Naive thymus-derived CD8-positive, alpha-beta T cell (primary cell): ENCODE measurements at places on chromosomes 3 and 15.

- DNase-seq, result no peak
These were observed 1.2 kb upstream of the TM4SF1 start for GRCh38 chr3:149378478-149379309.

GRCh38 chr15:57285386-57285785, 90.9 kb upstream of the CGNL1 start:
- no peak for DNase-seq

- DNase-seq, result no peak
These were observed 46.7 kb upstream of the PLAAT1 start for GRCh38 chr3:193194371-193194770.

GRCh38 chr15:42595626-42596240, 20.3 kb downstream of the STARD9 start:
- no peak for DNase-seq

DNA sequence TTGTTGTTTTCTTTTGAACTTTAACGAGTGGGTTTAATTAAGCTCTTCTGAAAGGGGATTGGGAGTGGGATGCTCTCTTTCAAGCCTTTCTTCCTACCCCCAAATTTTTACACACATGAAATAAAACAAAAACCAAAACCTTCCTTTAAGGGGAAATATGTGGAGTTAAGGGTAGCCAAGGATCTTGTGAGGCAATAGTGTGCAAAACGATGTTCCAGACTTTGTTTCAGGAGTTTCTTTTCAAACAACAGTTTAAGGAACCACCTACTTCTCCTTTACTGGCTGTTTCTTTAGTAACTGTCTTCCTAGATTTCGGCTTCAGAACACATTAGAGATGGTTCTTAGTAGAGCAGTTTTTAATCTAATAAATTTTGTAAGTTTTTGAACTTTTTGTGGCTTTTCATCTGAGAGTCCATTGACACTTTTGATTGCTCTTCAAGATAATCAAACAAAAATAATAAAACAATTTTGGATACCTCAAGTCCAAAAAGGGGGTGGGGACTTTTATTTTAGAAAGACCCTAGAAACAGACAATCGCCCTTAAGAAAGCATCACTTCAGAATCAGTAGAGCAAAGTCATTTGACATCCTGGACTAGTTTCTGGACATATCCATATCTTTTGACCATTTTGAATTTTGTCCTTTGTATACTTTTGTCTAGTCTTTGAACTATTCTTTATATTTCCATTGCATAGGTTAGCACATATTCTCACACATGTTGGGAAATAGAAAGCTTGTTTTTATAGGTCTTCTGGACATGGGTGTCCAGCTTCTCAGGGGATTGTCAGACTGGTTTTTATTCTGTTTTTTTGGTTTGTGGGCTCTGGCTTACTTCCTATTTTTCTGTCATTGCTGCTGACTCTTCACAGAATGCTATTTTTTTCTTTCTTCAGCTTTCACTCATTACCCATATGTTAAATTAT, 6.0 kb downstream of the DIPK2A start:
- no peak for DNase-seq

GRCh38 chr15:93245661-93246042, 156.6 kb upstream of the RGMA start:
- no peak for DNase-seq

DNA sequence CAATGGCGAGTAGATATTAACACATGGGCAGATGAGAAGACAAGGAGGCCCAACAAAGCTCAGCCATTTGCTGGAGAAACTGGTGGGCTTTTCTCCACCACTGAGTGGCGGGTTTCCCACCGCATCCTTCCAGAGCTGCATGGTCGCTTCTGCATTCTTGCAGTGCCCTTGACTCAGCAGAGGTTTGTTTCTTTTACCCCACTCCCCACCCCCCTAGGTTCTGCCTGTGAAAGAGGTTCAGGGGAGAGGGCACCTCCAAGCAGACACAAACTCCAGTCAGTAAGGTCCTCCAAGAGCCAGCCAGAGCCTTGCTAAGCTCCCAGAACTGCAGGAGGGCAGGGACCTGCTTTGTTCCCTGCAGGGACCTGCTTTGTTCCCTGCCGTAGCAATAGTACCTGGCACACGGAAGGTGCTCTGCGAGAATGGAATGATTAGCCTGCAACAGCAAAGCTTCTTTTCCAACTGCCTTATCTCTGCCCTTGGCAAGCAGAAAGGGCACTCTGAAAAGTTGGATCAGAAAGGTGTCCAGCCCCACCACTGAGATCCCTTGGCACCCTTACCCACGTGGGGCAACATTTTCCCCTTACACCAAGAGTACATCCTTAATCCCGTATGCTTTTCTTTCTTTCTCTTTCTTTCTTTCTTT, 1.4 kb downstream of the PAQR5 start:
- no peak for DNase-seq

GRCh38 chr3:74640211-74640610, 25.8 kb upstream of the CNTN3 start:
- no peak for DNase-seq

DNA sequence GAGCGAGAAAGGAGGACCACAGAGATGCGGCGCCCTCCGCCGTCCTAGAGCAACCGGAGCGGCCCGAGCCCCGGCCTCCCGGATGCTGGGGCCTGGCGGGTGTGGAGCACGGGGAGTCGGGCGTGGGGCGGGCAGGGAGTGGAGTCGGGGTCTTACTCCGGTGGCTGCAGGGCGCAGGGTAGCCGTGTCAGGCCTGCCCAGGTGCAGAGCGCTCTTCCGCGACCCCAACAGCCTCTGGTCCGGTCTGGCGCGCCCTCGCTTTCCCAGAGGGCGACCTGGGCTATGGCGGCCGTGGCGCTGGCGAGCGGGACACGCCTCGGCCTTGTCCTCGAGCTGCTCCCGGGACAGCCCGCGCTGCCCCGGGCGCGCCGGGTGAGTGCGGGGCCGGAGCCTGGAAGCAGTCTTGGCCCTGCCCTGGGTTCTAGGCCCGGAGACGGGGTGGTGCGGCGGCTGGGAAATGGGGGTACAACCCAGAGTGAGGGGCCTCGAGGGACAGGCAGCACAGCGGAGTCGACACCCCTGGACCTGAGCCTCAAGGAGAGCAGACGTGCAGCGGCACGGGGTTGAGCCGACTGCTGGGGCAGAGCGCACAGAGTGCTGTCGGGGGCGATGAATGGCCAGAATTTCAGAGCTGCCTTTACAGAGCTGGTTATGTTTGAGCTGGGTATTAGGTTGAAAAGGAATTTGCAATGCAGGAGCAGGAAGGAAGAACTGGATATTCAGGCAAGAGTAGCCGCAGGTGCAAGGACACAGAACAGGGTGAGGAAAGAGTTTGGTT, at the start of gene ZNF662:
Gene ZNF662, plus strand, starts transcription at position 73 of the 778 bp plus-strand sequence. CDS start 1,973 bp downstream, outside the sequence.
- DNase-seq, result peak; percentile 19

DNA sequence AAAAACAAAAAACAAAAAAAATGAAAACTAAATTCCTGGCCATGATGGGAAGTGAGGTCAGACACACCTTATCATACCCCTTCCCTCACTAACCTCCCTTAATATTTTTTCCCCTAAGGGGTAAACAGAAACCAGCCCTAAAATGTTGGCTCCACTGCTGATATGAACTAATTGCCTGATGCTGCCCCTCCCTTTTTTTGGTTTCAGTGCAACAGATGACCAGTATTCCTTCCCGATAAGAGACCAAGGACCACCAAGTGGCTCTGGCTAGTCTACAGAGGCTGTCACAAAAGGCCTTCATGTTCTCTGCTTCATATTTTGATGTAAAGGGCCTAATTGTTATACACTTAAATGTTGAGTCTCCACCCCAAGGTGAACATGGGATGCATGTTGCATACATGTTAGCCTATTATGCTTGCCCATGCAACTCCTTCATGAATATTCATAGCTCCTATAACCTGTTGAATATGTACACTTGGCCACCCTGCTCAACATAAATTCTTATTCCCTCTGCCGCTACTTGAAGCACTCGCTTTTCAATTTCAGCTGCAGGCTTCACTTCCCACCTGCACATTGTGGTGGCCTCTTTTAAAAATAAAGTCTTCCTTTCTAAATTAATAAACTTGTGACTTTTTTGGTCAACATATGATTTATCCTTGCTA, 12.3 kb upstream of the STAC start:
- DNase-seq, result no peak

GRCh38 chr15:38860253-38860652, 295.6 kb upstream of the RASGRP1 start:
- DNase-seq, result no peak

DNA sequence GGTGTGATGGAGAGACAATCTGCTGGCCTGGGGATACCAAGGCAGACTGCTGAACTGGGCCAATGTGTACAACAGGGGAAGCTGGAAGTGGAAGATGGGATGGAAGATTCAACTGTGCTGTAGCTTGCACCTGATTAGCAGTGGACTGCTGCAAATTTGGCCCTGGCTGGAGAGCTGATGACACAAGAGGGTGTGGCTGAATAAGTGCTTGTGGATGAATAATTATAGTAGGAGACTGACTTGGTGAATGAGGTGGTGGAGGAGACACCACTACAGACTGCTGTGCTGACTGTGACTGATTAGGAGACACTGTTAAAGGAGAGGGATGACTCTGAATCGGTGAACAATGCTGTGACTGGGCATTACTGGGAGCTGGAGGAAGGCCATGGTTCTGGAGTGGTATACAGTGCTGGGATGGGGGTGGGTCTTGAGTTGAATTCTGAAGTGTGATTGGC, 52.5 kb downstream of the PHC3 start:
- DNase-seq, result no peak

GRCh38 chr15:47932951-47933641, 187.7 kb upstream of the SLC24A5 start:
- no peak for DNase-seq

- no peak for DNase-seq
These were observed 635.9 kb downstream of the CADM2 start for GRCh38 chr3:85594676-85595075.

DNA sequence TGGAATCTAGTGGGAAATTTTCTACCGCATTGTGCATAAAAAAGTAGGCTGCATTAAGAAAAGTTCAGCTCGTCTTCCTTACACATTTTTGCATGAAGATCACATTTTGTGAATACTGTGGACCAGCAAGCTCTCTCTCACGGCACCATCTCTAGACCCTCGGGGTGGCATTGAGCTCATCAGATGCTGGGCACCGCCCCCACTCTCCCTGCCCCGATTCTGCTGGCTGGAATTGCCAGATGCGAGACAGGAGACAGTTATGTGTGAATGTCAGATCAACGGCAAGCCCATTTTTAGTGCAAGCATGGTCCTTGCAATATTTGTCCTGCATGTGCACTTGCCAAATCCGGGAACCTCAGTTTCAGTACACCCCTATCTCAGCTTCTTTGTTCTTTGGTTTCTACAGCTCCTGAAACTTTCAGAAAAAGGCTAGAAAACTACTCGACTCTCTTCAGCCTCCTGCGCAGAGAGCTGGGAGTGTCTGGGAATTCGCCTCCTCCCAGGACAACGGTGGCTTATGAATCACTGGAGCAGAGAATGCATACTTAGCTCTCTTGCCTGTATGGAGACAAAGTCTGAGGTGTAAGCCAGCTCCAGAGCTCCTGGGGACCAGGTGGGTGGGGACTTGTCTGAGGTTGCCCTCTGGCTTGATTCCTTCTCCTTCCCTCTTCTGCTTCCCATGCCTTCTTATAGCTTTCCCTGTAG, 285.2 kb upstream of the ATP10A start:
- DNase-seq, result no peak

GRCh38 chr3:154862265-154862664, 217.9 kb upstream of the MME start:
- DNase-seq, result no peak

- DNase-seq, result no peak
These were observed 32.4 kb downstream of the LSM3 start for GRCh38 chr3:14210843-14211594.

GRCh38 chr3:184472723-184473428, 88.7 kb upstream of the EPHB3 start:
- no peak for DNase-seq

- no peak for DNase-seq
These were observed 12.9 kb upstream of the MGA start for GRCh38 chr15:41647262-41647661.

DNA sequence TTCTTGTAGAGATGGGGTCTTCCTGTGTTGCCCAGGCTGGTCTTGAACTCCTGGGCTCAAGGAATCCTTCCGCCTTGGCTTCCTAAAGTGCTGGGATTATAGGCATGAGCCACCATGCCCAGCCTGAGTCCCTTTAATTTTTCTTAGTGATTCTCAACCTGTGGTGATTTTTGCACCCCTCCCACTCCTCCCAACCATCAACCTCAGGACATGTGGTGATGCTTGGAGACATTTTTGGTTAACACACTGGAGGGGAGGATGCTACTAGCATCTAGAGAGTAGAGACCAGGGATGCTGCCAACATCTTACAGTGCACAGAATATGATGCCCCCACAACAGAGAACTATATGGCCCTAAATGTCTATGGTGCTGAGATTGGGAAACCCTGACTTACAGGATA, 83.0 kb upstream of the LMOD3 start:
- no peak for DNase-seq

GRCh38 chr3:119331661-119332060, 37.5 kb downstream of the ARHGAP31 start:
- no peak for DNase-seq

DNA sequence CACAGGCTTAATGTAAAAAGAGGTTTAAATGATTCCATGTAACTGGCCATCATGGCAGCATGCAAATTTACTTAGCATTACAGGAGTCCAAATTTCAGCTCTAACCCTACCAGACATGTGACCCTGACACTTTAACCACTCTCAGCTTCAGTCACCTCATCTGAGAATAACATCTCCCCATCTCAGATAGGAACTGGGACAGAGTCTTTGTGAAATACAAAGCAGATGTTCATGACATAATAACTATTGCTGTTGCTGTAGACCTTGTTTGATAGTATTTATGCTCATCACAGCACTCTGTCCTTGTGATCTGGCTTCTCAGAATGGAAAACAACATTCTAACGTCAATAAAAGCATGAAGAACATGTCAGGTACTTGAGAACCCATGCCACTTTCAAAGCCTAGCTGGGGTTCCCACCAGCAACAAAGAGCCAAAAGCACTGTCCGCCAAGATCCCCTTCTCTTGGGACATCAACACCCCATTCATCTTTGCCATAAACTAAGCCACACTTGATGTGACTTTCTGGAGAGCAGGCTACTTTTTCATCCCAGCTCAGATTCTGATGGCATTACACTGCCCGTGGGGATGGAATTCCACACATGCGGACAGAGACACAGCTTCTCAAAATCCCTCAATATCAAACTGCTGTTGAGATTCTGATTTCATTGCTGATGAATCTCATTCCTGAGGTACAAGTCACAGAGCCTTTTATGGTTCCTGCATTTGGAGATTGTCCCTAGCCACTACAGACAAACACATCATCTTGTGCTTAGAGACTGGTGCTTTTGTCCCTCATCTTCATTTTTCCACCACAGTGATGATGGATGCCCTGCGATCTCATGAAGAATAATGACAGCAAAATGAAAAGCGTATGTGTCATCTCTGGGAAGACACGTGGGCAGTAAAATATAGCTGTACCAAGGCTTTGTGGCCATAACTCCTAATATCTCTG, 202.7 kb downstream of the TNIK start:
- DNase-seq, result no peak
